NAMALWA (cell line): ENCODE measurements at places on chromosomes 13 and 19.

DNA sequence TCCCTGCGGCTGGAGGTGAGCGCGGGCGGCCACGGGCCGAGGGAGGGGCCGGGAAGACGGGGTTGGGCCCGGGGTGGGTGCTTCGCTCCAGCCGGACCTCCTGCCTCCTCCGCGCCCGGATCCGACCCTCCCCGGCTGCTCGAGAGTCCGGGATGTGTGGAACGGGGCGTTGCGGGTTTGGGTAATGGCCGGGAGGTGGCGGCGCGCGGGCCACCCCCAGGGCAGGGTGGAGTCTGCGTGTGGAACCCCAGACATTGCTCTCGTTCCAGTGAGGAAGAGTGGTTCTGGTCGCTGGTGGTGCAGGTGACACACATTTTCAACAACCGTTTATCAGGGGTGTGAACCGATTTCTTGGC lies 38.8 kb downstream of the ARHGEF7 start:
- peak; percentile 79 for DNase-seq

GRCh38 chr13:105509981-105510762 lies 1025.3 kb downstream of the EFNB2 start:
- no peak for DNase-seq

DNA sequence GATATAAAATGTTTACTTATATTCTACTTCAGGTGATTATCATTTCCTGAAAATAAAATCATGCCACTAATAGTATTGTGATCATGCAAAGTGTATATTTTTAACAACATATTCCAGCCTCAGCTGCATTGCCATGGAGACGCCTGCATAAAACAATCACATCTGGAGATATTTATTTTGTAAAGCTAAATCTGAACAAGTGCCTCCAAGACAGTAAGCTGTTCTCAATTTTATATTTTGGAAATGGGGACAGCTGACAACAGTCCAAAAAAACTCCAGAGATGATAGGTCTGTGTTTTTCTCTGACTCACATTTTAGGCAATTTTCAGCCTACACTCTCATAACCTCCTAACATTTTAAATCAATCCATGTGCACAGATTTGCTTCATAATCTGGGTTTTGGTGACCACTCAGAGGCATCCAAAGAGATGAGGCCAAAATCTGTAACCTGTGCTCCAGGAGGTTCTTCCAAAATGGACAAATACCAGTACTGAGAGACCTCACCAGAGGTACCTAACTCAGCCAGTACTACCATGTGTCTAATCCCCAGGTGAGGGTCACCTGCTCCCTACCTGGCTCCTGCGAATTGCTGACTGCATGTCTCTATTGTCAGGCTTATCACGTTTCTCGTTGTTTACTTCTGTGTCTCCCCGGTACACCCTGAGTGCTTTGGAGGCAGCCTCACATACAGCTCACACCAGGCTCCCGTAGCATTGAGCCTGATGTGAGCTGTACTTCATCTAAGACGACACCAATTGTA lies 62.7 kb downstream of the COL4A1 start:
- DNase-seq, result no peak

- no peak for DNase-seq
Measured at GRCh38 chr19:22427960-22428913, 6.1 kb upstream of the ZNF98 start.

DNA sequence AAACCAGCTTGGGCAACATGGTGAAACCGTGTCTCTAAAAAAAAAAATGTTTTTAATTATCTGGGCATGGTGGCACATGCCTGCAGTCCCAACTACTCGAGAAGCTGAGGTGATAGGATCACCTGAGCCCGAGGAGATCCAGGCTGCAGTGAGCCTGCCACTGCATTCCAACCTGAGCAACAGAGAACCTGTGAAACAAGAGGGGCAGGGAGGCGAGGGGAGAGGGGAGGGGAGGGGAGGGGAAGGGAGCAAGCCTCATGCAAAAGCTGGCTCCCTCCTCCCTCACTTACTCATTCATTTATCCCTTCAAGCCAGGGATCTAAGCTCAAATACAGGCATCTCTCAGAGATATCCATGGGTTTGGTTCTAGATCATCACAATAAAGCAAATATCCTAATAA lies 8.9 kb downstream of the ATP7B start:
- no peak for DNase-seq

- DNase-seq, result no peak
Measured at GRCh38 chr19:7304200-7304599, 10.0 kb upstream of the INSR start.

GRCh38 chr13:41973247-41973741 lies 12.4 kb upstream of the VWA8 start:
- no peak for DNase-seq

- DNase-seq, result peak; percentile 89
Measured at GRCh38 chr19:15288146-15288963, 44.0 kb downstream of the BRD4 start.
